ENCODE measurements at places on chromosomes 16 and 17.
A peak's percentile ranks its signal among the peaks of the same experiment; 100 is the strongest.

DNA sequence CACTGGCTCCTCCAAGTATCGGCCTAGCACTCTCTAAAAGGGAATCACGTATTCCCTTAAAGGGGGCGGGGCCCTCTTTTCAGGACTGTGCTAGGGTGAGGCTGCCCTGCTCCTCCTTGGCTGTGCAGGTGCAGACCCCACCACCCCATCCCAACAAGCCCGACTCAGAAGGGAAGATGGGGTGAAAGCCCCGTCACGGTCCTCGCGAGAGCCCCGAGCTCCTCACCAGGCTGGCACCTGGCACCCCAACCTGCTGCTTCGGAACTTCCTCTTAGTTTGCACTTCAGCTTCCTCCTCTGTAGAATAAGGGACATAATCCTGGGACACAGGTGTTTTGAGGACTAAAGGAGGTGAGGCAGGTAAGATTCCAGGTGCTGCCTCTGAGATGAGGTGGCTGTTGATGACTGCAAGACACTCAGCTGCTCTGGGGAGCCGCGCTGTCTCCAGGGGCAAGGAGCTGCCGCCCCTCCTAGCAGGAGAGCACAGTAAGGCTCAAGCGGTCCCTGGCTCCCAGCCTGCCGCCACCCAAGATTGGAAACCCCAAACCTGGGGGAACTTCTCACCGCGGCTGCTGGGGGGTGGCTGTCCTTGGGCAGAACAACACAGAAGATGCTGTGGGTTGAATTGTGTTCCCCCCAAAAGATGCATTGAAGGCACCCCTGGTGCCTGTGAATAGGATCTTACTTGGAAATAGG is 88.8 kb downstream of the MGAT5B start:
- DNase-seq, result no peak

- no peak for DNase-seq
Observed at GRCh38 chr16:48448841-48449481, 63.7 kb upstream of the SIAH1 start.

GRCh38 chr16:23274968-23275367 is 27.1 kb upstream of the SCNN1B start:
- DNase-seq, result no peak

DNA sequence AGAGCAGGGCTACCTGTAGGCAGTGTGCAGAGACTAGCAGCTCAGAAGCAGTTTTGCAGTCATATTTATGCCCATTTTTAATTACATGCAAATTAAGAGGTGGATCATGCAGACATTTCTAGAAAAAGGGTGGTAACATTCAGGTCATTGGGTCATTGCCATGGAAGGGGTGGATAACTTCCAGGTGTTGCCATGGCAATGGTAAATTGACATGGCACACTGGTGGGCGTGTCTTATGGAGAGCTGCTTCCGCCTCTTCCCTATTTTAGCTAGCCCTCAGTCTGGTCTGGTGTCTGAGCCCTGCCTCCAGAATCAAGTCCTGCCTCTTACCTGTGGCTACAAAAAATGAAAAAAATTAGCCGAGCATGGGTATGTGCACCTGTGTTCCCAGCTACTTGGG is 2.8 kb upstream of the DNAI2 start:
- DNase-seq, result no peak

DNA sequence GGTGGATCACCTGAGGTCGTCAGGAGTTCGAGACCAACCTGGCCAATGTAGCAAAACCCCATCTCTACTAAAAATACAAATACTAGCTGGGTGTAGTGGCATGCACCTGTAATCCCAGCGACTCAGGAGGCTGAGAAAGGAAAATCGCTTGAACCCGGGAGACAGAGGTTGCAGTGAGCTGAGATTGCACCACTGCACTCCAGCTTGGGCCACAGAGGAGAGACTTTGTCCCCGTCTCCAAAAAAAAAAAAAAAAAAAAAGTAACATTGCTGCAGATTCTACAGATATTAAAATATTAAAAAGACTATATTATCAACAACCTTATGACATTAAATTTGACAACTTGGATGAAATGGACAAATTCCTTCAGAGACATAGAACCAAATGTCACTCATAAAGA is 25.7 kb downstream of the MBTD1 start:
- DNase-seq, result no peak

DNA sequence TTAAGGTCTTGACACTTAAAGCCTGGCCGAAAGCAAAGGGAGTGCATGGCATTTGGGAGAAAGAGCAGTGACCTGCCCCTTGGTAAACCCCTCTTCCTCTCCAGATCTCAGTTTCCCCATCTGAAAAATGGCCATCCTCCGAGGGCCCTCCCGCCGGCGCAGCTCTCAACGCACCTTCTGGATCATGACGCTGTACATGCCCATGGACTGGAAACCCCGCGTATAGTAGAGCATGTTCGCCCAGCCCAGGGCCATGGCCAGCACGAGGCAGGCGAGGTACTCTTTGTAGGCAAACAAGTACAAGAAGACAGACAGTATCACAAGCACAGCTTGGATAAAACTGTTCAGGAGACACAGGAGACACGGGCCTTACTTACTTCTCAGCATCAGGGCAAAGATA is 33.6 kb downstream of the TRPV3 start:
- DNase-seq, result no peak

GRCh38 chr16:82301146-82301755 is 131.2 kb upstream of the MPHOSPH6 start:
- no peak for DNase-seq

- no peak for DNase-seq
Observed at GRCh38 chr17:36742267-36743000, 141.1 kb downstream of the MRM1 start.

- no peak for DNase-seq
Observed at GRCh38 chr16:55559933-55560516, 6.5 kb upstream of the CAPNS2 start.

DNA sequence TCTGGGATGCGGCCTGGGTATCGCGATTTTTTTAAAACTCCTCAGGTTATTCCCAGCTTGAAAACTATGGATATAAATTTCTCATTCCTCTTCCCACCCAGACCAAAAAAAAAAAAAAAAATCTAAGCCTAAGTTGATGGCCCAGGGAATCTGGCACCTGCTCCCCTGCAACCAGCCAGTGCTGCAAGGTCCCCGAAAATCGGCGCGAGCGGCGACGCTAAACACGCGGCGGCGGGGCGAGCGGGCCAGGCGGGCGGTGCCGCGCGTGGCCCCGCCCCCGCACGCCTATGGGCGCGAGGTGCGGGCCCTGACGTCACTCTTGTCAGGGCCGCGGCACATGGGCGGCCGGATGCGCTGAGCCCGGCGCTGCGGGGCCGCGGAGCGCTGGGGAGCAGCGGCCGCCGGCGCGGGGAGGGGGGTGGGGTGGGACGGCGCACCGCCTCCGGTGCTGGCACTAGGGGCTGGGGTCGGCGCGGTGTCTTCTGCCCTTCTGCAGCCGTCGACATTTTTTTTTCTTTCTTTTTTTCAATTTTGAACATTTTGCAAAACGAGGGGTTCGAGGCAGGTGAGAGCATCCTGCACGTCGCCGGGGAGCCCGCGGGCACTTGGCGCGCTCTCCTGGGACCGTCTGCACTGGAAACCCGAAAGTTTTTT is at the start of gene HLF:
TSS of gene HLF (plus strand) at position 316 of the 654 bp plus-strand sequence. CDS start 525 bp downstream, outside the sequence.
- DNase-seq, result peak; percentile 41

DNA sequence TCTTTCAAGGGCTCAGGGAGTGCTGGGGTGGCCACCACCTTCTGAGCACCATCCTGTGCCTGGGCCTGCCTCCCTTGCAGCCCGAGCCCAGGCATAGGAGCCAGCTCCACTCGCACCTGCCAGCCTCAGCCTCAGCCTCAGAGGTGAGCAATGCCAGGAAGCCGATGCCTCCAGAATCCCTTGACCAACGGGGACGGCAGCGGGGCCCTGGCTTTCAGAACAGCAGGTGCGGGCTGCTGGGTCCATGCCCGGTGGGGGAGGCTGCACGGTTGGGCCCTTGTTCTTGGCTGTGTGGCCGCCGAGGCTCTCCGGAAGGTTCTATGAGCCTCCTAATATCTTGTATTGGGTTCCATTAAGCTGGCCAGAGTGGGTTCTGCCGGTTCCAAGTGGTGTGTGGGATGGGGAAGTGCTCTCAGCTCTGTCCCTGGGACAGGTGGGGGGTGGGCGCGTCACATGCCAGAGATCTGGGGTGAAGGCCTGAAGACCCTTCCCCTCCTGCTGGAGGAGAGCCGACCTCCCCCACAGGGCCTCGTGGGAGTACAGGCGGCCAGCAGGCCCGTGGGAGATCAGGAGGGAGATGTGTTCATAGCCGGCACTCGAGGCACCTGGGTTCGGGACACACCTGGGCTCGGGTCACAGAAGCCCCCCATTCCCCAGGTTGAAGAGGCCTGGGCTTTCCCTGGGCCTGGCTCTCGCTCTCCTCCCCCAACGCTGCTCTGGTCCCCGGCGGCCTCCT is 27.0 kb downstream of the NPTX1 start:
- DNase-seq, result no peak

- no peak for DNase-seq
Observed at GRCh38 chr16:62597875-62598274, 561.6 kb upstream of the CDH8 start.

DNA sequence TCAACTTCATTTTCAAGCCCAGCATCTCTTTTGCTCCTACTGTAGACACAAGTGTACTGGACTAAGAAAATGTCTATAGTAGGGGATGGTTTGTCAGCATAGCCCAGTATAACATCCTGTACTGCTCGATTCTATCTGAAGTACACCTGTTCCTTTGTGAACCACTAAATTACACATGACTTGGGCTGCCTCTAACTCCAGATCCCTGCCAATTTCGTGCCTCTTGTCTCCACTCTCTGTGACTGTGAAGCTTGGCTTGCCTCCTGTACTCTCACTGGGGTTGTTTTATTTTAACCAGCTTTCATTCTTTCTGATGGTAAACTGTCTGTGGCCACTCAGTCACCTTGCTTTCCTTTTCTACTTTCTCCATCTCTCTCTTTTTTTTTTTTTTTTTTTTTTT is 24.5 kb downstream of the GFOD2 start:
- DNase-seq, result no peak

GRCh38 chr17:68579194-68579927 is 21.8 kb downstream of the FAM20A start:
- DNase-seq, result no peak

GRCh38 chr16:48608871-48609651 is 919 bp downstream of the N4BP1 start:
- no peak for DNase-seq

GRCh38 chr17:55452139-55452790 is 30.6 kb upstream of the MMD start:
- DNase-seq, result no peak

DNA sequence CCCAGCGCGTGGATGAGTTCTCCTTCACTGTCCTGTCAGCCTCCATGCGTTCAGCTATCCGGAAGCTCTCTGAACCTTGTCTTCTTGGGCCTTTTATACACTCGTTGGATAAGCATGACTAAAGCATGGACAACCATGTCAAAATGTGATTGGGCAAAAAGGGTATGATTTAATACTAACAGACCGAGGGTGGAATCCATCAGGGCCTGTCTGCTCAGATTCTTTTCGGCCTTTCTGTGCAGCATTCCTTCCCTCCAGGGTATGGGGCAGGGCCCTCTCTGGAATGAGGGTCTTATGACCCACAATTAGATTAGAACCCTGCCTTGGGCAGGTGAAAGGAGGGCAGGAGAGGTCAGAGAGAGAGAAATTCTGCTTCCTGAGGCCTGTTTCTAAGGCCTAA is 14.0 kb upstream of the CCL5 start:
- no peak for DNase-seq

GRCh38 chr17:40551879-40552768 is 13.1 kb downstream of the CCR7 start:
- no peak for DNase-seq

- DNase-seq, result no peak
Observed at GRCh38 chr17:15456972-15457722, 10.3 kb downstream of the CDRT4 start.

GRCh38 chr16:87626905-87627304 is 24.6 kb downstream of the JPH3 start:
- no peak for DNase-seq

DNA sequence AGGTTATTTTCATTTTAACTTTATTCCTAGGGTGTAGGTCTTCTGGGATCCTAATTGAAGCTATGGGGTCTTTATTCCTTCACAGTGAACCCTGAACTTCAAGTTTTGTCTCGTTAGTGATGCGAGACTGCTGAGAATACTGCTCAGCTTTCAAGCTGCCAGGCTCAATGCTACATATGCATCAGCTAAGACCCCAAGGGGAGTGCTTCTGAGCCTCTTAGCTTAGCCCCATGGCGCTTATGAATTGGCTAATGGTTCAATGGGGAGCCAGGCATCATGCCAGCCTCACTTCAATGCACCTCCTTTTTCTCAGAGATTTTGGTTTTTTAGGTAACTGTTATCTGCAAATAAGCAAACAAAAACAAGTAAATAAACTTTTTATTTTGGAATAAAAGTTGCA is 94.1 kb upstream of the SIAH1 start:
- DNase-seq, result no peak

DNA sequence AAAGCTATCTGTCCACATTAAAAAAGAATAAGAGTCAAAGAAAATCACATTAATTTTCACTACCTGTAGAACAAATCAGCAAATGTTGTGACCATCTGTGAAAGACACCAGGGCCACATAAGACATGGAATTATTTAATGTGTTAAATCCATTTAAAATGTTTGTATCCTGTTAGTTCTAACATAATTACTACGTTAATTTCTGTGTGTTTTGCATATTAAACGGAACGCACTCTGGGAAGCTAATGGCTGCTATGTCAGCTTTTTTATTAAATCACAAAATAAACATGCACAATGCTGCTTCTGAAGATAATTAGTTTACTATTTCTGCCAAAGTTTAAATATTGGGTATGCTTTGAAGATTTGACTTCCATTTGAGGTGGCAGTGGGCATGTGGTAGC is 1061.2 kb downstream of the CDH11 start:
- DNase-seq, result no peak

DNA sequence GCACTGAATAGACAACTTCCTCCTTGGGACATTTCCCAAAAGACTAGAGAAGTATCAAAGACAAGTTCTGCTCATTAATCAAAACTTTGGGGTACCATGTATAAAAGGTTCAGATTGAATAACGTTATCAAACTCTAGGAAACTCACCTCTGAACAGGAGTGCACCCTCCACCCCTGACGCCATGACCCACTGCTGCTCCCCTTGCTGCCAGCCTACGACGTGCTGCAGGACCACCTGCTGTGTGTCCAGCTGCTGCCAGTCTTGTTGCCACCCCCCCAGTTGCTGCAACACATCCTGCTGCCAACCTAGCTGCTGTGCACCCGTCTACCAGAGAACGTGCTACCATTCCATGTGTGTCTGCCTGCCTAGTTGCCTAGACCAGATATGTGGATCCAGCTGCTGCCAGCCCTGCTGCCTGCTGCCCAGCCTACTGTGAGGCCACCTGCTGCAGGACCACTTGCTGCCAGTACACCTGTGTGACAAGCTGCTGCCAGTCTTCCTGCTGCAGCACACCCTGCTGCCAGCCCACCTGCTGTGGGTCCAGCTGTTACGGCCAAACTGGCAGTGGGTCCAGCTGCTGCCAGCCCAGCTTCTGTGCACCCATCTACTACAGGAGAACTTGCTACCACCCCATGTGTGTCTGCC is 13.8 kb upstream of the KRTAP9-2 start:
- no peak for DNase-seq

Measured in stimulated activated CD8-positive, alpha-beta memory T cell treated with anti-CD3 and anti-CD28 coated beads, Interleukin-7, amount 100 ng/mL, for 1 hour (primary cell).